ENCODE measurements at places on chromosomes 16 and 17.
A peak's percentile ranks its signal among the peaks of the same experiment; 100 is the strongest.

DNA sequence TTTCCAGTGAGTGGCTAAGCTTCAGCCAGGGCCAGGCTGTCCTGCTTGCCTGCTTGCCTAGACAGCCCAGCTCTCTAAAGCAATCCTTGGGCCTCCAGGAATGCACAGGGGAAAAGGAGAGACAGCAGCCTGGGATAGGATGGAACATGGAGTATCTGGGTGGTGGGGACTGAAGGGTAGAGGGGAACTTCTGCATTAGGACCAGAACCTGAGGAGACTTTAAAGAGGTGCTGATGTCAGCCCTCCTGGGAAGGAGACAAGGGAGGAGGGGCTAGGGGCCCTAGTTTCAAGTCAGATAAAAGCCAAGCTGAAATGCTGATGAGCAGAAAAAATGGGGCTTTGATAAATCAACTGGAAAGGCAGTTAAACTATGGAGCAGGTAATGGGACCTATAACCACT is 1.8 kb downstream of the HOXB7 start:
- H3K36me3 ChIP-seq: peaks cover 34% of the 10 kb centered on the region
- DNase-seq: no peak
- H3K4me1 ChIP-seq: no peaks in the 10 kb centered on the region
- H3K4me3 ChIP-seq: no peak overlapping the region
- H3K27ac ChIP-seq: no peak overlapping the region
- peaks cover 56% of the 10 kb centered on the region for H3K27me3 ChIP-seq

DNA sequence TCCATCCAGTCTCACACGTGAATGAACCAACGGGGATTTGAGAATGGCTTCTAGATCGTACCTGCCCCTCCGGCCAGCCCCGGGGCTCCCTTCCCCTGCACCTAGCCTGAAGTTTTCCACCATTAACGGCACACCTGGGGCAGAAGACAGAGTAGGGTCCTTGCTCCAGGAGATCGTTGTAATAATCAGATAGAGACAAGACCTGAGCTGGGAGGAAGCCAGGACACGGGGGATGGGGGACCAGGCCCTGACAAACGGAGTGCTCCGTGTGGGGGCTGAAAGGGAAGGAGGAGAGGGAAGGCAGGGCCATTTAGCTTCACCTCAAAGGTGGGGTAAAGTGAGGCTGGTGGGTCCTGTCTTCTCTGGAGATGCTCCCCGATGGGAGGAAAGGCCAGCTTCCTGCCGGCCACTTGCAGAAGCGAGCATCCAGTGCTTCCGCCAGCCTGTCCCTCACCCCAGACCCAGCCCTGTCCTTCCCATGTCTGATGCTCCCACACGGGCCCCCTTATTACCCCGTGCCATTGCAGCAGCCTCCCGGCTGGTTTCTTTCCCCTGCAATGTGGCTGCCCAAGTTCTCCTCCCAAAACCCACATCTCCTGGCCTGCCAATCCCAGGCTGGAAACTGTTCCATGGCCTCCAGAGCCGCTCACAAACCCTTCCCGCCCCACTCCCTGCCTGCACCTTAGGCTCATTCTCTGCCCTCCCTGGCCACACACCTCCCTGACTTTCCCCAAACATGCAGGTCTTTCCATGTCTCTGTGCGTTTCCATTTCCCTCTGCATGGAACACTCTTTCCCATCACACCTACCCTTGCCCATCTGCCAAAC is 79.3 kb downstream of the MRC2 start:
- H3K4me1 ChIP-seq: no peaks in the 10 kb centered on the region
- peak overlapping the region; percentile 10 for H3K4me3 ChIP-seq
- no peak for DNase-seq
- no peaks in the 10 kb centered on the region for H3K36me3 ChIP-seq
- H3K27me3 ChIP-seq: no peaks in the 10 kb centered on the region

DNA sequence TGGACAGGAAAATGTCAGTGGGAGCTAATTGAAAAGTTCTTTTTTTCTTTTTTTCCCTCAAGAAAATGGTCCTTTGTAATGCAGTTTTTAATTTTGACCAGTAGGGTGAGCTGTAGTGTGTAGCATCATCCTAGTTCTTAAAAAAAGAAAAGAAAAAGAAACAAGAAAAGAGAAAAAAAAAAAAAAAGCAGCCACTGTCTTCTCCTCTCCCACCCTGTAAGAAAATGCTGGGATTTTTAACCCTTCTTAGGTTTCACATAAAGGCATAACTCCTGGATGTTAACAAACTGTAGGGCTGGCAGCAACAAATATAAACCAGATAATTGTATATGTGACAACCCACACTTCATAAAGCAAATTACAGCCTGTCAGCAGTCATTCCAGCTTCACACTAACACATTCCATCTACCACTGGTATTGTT is 78.1 kb downstream of the SKAP1 start:
- H3K4me3 ChIP-seq: no peak overlapping the region
- H3K4me1 ChIP-seq: no peaks in the 10 kb centered on the region
- no peak overlapping the region for H3K27ac ChIP-seq
- H3K27me3 ChIP-seq: peaks cover 5% of the 10 kb centered on the region
- DNase-seq: no peak
- no peaks in the 10 kb centered on the region for H3K36me3 ChIP-seq

DNA sequence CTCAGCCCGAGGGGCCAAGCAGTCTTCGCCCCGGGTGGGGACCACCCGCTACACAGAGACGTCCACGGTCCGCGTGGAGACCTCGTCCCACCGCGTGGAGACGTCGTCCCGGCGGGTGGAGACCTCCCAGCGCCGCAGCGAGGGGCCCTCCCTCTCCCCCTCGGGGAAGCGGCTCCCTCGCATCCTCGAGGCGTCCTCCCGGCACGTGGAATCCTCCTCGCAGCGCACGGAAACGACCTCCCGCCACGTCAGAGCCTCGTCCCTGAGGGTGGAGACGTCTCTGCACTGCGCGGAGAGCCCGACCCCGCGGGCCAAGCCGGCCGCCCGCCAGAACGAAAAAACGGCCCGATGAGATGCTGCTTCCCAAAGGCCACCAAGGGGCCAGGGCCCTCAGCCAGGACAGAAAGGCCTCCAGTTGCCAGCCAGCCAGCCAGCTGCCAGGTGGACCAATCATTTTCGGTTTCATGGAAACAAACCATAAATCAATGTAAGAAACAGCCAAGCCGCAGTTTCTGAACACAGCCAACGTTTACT is 424 bp downstream of the C17orf100 start:
- H3K4me1 ChIP-seq: no peaks in the 10 kb centered on the region
- DNase-seq: peak; percentile 88
- H3K27me3 ChIP-seq: peaks cover 9% of the 10 kb centered on the region
- H3K27ac ChIP-seq: peak overlapping the region; percentile 88
- no peaks in the 10 kb centered on the region for H3K36me3 ChIP-seq
- peak overlapping the region; percentile 84 for H3K4me3 ChIP-seq

- peaks cover 47% of the 10 kb centered on the region for H3K27me3 ChIP-seq
- DNase-seq: peak; percentile 52
- H3K4me1 ChIP-seq: peaks cover 21% of the 10 kb centered on the region
- H3K27ac ChIP-seq: no peak within 1 kb of the TSS
- H3K4me3 ChIP-seq: no peak within 1 kb of the TSS
- H3K36me3 ChIP-seq: no peaks in the 10 kb centered on the region
Observed at GRCh38 chr16:66427036-66427860, at the start of gene BEAN1. TSS of gene BEAN1 (plus strand) at chr16:66427295. CDS start at chr16:66437677, 10,382 bp downstream.

GRCh38 chr16:87823181-87823929 is 46.0 kb downstream of the SLC7A5 start:
- H3K4me3 ChIP-seq: no peak overlapping the region
- no peak for DNase-seq
- H3K36me3 ChIP-seq: no peaks in the 10 kb centered on the region
- no peak overlapping the region for H3K27ac ChIP-seq
- peaks cover 12% of the 10 kb centered on the region for H3K27me3 ChIP-seq

- DNase-seq: peak; percentile 13
- H3K4me1 ChIP-seq: no peaks in the 10 kb centered on the region
- H3K36me3 ChIP-seq: no peaks in the 10 kb centered on the region
- no peak overlapping the region for H3K4me3 ChIP-seq
Observed at GRCh38 chr16:85998868-85999729, 100.1 kb downstream of the IRF8 start.

DNA sequence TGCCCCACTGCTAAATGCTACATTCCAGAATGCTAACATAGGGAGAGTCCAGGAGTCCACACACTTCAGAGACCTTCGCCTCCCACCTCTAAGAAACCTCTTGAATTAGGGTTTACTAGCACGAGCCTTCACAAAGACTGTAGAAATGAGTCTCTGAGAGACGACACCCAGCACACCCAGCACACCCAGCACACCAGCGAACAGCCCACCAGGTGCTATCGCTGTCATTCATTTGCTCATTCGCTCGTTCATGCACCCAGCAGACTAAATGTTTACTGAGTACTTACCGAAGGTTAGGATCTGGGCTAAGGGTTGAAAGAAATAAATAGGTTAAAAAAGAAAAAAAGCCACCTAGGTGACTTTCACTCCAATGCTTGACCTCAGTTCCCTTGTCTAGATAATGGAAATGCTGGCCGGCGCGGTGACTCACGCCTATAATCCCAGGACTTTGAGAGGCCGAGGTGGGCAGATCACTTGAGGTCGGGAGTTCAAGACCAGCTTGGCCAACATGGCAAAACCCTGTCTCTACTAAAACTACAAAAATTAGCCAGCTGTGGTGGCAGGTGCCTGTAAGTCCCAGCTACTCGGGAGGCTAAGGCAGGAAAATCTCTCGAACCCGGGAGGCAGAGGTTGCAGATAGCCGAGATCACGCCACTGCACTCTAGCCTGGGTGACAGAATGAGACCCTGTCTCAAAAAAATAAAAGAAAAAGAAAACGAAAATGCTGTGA is 100.8 kb downstream of the ADCY9 start:
- no peak for DNase-seq
- H3K27me3 ChIP-seq: no peaks in the 10 kb centered on the region
- H3K36me3 ChIP-seq: no peaks in the 10 kb centered on the region
- no peak overlapping the region for H3K27ac ChIP-seq
- H3K4me3 ChIP-seq: no peak overlapping the region

All from sigmoid colon (tissue), 7 donors.